Forelimb muscle (tissue), 1 donor: ENCODE measurements at places on chromosomes 3 and 15. TPM values are rescaled to one million over a fixed set of nuclear protein-coding genes. Genes with fewer than 3 reads are reported as not detected.

COX5A gene
- 249 TPM for polyA plus RNA-seq

CLDN11 gene
- polyA plus RNA-seq = 1.7 TPM

PPM1L gene
- polyA plus RNA-seq = 10.0 TPM

NR1I2 gene
- polyA plus RNA-seq = 0.33 TPM

- no peak for DNase-seq
Observed at GRCh38 chr3:39196671-39197356, 4.4 kb upstream of the XIRP1 start.

GRCh38 chr15:98727115-98728040, 79.0 kb downstream of the IGF1R start:
- DNase-seq = no peak

- DNase-seq = no peak
Observed at GRCh38 chr15:48540756-48541155, 104.8 kb downstream of the FBN1 start.

DNA sequence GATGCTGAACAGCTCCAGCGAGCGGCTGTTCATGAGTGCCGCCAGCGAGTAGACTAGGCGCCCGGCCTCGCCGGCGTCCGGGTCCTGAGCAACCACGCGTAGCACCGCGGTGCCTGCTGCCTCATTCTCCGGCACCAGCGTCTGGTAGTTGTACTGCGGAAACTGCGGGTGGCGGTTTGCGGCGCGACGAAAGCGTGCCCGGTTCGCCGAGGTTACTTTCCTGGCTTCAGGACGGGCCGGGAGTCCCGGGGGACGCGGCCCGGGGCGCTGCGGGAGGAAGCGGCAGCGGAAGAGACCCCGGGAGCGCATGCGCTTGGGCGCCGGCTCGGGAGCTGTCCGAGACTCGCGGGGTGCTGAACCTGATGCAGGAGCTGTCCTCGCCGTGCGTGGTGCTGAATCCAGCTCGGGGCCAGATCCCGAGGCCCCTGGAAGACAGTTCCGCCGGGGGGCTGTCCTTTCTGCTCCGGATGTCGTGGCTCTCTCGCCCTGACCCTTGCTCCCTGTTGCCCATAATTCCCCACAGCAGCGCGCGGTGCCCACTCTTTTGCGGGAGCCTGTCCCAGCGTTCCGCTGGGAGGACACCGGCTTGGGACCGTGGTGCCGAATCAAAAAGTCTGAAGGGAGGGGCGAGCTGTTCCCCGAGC, 1.1 kb downstream of the CELSR3 start:
- DNase-seq = no peak

DNA sequence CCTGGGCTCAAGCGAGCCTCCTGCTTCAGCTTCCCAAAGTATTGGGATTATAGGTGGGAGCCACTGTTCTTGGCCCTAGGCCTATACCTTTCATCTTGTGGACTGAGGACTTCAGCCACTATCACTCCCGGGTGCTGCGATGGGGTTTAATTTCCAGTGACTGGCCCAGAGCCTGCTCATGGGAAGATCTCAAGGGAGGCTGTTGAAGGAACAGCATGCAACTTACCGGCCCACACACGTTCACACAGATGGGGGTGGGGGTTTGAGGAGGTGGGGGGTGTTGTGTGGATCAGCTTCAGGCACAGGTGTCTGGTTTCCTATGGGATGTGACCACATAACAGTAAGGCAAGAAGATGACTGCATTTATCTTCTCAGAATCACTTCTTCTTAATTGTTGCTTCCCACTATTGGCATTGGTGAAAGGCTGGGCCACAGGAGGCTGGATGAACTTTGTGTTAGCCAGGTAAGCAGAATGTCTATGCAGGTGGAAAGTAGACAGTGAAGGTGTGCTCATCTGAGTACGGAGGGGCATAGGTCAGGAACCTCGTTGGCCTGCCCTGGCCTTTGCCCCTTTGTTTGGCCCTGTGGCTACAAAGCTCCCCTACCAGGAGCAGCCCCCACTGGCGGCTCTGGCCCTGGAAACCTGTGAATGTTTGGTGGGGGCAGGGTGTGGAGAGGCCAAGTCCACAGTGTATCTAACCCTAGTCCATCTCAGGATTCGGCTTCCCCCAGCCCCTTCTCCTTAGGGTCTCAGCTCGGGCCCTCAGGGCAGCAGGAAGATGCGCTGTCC, 1.4 kb upstream of the APBA2 start:
- DNase-seq = no peak

GRCh38 chr3:149615731-149616221, 42.0 kb downstream of the WWTR1 start:
- no peak for DNase-seq

DNA sequence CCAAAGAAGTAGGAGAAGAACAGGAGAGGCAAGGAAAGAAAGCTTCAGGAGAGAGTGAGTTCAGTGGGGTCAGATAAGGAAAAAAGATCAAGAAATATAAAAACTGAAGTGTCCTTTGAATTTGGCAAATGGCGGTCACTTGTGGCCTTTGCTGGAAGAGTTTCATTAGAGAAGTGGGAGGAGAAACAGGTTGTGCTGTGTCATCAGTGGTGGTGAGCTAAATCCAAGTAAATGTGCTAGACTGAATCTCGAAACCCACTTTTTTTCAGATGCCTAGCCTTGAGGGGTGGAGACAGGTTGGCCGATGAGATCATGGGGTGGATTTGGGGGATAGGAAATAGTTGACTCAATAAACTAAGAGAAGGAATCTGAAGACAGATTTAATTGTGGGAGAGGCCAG, 43.7 kb downstream of the CHRD start:
- DNase-seq = no peak

DNA sequence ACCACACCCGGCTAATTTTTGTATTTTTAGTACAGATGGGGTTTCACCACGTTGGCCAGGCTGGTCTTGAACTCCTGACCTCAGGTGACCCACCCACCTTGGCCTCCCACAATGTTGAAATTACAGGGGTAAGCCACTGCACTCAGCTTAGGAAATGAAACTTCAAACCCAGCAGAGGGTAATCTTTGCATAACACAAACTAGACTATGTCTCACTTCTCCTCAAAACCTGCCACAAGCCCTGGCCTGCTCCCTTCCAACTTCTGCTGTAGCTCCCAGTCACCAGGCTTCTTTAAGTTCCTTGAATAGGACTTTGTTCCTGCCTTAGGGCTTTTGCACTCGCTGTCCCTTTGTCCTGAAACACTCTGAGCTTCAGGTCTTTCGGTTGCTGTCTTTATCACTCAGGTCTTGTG, 39.2 kb upstream of the SEMA4B start:
- no peak for DNase-seq

DNA sequence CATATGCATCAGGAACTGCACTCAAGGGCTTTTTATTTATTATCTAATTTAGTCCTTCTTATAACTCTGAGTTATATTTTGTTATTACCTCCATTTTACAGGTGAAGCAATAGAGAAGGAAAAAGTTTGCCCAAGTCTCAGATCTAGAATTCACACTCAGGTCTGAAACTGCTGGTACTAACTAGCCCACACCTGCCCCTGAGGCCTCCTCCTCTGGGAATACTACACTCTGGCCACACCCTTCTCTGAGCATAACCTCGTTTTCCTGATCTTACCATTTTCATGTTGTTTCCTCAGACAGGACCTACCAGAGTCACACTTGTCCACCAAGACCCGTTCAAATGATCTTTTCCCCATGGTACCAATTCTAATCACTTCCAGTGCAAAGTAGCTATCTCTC, 94.1 kb upstream of the CHRM5 start:
- DNase-seq = no peak

GRCh38 chr15:70580286-70580685, 183.1 kb downstream of the UACA start:
- no peak for DNase-seq
